ENCODE measurements at places on chromosomes 11 and 22.

GRCh38 chr11:100220801-100221200, 466.3 kb upstream of the ARHGAP42 start:
- no peak for DNase-seq

GRCh38 chr11:70662691-70663098, 264.4 kb downstream of the CTTN start:
- no peak for DNase-seq

DNA sequence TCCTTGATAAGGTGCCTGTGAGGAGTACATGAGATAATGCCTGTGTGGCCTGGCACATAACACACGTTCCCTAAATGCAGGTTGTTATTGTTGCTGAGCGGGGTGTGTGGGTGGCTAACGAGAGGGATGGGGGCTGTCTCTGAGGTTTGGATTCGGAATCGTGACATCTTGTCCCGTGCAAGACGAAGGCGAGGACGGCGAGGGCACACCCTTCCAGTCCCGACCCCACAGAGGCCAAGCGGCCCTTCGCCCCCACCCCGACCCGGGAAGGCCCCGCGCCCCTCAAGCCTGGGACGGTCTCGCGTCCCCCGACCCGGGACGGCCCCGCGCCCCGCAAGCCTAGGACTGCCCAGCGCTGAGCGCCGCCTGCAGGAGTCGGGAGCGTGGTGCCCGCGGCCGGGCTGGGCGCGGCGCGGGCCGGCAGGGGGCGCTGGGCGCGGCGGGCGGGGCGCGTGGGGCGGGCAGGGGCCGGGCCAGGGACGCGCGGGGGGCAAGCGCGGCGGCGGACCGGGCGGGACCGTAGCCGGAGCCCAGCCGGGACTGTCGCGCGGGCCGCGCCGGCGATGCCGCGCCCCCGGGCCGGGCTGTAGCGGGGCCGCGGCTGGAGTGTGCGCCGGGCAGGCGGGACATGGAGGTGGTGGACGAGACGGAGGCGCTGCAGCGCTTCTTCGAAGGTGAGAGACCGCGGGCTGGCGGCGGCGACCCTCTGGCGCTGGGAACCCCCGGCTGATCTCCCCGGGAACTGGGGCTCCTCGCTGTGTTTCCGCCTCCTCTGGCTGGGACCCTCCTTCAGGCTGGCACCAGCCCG, at the start of gene MYRF:
Gene MYRF, plus strand, starts transcription at position 520 of the 808 bp plus-strand sequence. Its CDS starts 109 bp downstream, at position 629.
- peak; percentile 52 for DNase-seq

GRCh38 chr22:42933485-42934091, 76.5 kb upstream of the ARFGAP3 start:
- peak; percentile 69 for DNase-seq

- no peak for DNase-seq
Measured at GRCh38 chr11:46413760-46414465, 22.3 kb upstream of the CHRM4 start.

DNA sequence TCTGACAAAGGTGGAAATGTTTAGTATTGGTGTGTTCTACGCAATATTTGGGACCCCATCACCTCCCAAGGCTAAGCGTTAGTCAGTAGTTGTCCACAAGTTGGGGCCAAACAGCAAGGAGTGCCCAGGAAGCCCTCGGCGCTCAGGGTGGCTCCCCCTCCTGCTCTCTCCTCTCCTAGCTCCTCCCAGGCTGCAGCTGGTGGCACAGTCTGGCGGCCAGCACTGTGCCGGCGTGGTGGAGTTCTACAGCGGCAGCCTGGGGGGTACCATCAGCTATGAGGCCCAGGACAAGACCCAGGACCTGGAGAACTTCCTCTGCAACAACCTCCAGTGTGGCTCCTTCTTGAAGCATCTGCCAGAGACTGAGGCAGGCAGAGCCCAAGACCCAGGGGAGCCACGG, 16.8 kb downstream of the CD5 start:
- no peak for DNase-seq

GRCh38 chr11:55726715-55727324, 46.4 kb upstream of the OR5D13 start:
- no peak for DNase-seq

- no peak for DNase-seq
Measured at GRCh38 chr22:24026056-24026455, 15.0 kb downstream of the CABIN1 start.

DNA sequence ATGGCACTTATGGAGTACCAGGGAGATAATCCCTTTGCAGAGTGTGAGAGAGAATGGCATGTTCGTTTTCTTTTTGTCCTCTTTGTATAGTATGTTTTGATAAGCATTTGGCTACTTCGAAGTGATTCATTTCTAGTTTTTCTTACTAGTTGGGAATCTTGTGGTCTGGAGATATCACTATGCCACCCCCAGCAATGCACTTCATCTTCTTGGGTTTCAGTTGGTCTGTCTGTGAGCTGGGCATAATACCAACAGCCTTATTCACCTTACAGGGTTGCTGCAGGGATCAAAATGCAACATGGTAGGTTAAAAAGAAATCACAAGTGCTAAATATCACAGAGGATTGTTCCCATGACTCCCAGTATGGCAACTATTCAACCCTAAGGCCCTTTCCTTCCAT, 387.8 kb upstream of the CADM1 start:
- no peak for DNase-seq

- DNase-seq = no peak
Measured at GRCh38 chr11:59658036-59658435, 10.8 kb downstream of the PATL1 start.

DNA sequence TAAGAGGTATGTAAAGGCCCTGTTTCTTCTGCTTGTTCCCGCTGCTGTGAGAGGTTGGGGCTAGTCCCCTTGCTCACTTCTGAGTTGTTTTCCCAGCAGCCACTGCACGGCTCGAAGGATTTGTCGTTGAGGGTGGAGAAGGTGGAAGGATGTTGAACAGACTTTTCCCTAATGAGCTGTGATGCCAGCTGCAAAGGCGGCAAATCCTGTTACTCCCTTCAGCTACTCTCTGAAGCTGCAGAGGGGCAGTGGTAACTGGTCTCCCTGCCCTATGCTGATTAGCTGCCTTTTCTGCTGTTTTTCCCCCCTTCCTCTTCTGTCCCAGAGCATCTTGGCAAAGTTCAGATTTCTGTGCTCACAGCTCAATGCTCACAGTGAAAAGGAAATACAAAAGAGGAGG, 90.4 kb upstream of the SLC25A18 start:
- DNase-seq = no peak

- no peak for DNase-seq
Measured at GRCh38 chr11:134598368-134598767, 186.3 kb upstream of the B3GAT1 start.

All from trophoblast cell (in vitro differentiated cells and primary cell).